LoVo (cell line): ENCODE measurements at places on chromosomes 5 and 9.

DNA sequence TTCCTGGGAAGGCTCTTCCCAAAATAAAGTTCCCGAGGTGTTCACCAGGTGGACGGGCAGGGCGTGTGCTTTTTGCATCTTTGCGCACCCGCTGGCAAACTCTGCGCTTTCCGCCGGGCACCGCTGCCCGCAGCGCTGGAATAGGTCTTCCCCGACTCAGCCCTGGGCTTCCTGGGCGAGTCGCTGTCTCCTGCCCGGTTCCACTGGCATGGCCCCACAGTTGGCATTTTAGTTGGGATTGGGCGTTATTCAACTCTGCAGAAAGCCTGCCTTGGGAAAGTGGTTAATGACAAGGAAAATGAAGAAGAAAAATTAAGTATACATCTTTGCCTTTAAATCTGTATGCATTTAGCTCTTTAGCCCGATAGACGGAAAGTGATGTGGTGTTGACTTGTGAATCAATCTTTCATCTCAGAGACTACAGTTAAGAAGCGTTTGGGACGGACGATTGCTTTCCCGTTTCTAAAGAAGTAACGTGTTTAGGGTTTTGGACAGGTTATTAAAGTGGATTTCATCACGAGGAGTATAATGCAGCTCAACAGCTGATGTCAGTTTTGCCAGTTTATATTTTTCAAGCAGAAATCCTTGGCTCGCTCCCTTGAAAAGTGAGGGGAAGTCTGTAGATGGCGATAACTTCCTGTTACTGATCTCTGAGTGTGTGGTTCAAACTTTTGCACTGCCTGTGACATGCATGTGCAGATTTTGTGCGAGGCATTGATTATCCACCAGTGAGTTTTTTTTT is 946 bp downstream of the ADCY2 start:
- no peak for DNase-seq

DNA sequence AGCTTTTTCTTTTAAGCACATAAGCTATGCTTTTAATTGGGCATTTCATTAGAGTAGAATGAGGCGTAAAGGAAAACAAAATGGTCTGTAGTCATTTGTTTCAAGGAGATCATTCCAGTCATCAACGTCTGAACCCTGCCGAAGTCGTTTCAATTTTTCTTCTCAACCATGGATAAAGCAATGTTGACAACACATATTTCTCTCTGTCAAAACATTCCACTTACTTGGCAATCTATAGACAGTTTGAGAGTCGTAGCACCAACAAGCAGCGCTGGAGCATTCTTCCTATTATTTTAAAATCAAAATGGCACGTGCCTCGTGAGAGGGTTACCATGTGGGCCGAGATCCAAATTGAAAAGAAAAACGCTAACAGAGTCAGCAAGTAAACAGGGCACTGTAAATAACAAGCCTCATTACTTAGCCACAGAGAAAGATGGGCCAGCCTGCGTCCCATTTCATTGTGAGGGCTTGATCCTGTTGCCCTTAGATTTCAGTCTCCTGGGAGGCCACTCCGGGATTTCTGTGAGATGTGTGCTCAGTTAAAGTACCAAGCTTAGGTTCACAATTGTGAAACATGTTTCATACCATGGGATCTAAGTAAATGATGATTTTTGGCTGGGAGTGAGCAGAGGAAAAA is 422.9 kb downstream of the DTWD2 start:
- no peak for DNase-seq

DNA sequence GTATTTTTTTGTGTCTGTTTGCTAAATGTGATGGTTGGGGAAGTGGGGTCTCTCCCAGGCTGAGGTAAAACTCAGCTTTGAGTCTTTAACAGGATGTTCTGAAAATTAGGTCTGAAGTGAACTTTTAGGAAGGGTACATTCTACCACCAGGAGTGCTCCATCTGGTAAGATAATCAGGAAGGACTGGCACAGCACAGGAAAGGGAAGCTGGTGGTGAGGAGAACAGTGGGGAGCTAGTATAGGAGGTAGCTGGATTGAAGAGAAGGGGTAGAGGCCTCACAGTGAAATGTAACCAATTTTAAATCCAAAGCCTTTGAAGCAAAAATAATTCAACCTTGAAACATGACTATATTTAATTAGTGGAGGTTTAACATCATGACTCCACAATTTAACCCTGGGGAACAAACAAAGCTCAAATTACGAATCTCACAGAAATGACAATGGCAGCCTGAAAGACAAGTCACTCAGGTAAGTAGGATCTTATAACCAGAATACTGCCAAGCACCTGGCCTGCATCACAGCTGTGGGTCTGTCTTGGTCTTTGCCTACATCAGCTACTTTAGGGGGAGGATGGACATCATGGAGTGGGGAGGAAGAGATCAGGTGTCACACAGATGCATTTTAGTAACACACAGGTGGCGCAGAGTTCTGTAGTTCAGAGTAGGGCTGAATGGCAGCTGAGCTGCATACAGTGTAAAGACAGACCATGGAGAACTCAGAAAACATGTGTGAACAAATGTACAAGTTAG is 445.3 kb downstream of the DMRT2 start:
- no peak for DNase-seq

DNA sequence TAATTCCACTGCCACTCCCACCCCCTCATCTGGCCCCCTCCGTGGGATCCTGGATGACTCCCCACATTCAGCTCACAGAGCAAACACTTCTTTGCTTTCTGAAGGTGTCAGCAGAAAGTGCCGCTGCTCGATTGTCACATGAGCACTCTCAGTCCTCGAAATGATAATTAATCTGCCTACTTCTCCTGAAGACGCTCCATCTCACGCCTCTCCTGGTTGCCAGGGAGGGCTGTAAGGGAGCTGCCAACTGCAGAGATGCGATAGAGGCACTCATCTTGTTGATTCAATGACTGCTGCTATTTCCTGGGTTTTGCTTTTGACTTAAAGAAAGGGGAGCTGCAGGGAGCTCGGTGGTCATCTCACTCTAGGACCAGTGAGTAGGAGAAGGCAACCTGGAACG is 206.5 kb downstream of the DAB2IP start:
- no peak for DNase-seq

DNA sequence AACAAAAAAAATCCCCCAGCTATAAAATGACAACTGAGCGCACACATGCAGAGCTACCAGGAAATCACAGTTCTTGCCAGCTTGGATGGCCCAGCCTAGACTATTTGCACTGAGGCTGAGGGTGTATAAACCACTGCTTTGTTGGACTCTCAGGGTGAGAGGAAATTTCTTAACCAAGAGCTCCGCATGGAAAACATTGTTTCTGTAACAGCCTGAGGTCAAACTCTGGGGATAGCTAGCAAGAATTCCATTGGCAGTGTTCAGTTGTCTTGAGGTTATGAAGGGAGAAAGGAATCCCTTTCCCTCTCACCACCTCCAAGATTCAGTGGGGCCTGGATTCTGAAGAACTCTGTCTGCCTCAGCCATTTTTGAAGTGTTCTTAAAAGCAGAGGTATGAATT is 360.0 kb downstream of the OSTF1 start:
- no peak for DNase-seq

DNA sequence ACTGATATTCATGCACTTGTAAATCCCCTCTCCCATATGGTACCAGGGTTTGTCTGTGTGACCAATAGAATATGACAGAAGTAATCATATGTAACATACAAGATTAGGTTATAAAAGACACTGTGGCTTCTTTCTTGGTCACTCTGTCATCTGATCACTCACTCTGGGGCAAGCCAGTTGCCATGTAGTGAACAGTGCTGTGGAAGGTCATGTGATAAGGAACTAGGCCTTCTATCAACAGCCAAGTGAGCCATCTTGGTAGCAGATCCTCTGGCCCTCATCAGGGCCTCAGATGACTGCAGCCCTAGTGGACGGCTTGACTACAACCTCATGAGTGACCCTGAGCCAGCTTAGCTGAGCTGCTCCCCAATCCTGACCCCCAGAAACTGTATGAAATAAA is 30.0 kb upstream of the MATR3 start:
- no peak for DNase-seq

GRCh38 chr5:158284242-158284641 is 425.3 kb upstream of the CLINT1 start:
- DNase-seq = no peak

GRCh38 chr5:40790947-40791593 is 7.1 kb downstream of the PRKAA1 start:
- no peak for DNase-seq

GRCh38 chr5:172276214-172276613 is 7.3 kb downstream of the UBTD2 start:
- DNase-seq = no peak

GRCh38 chr5:96017951-96018350 is 56.3 kb upstream of the ELL2 start:
- DNase-seq = no peak

DNA sequence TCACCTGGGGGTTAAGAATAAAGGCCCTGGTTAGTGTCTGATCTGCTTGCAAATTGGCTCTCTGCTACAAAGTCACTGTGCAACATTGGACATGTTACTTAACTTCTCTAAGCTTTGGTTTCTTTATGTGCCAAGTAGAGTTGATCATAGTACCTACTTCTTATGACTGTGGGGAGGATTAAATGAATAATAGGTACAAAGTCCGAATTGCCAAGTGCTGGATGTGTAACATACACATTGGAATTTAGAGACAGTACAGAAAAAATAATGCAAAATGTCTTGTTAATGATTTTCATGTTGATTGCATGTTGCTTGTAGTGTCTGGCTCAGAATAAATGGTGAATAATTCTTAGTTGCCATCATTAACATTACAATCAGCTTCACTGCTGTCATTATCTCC is 2.2 kb downstream of the DOCK8 start:
- peak; percentile 37 for DNase-seq

DNA sequence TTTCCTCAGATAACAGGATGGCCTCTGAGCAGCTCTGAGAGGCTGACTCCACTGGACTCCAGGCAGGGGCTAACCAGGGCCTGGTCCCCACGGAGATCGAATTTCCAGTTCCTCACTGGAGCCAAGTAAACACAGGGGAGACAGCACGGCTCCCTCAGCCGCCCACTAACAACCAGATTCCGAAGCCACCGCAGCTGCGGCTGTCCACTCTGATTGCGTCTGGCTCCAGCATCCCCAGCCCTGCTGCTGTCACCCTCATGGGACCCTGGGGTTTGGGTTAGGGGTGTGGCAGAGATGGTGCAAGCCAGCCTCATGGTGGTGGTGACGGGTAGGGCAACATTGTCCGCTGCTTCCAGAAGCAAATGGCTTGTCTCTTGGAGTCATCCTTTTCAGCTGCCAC is 172.6 kb downstream of the RGS3 start:
- no peak for DNase-seq

DNA sequence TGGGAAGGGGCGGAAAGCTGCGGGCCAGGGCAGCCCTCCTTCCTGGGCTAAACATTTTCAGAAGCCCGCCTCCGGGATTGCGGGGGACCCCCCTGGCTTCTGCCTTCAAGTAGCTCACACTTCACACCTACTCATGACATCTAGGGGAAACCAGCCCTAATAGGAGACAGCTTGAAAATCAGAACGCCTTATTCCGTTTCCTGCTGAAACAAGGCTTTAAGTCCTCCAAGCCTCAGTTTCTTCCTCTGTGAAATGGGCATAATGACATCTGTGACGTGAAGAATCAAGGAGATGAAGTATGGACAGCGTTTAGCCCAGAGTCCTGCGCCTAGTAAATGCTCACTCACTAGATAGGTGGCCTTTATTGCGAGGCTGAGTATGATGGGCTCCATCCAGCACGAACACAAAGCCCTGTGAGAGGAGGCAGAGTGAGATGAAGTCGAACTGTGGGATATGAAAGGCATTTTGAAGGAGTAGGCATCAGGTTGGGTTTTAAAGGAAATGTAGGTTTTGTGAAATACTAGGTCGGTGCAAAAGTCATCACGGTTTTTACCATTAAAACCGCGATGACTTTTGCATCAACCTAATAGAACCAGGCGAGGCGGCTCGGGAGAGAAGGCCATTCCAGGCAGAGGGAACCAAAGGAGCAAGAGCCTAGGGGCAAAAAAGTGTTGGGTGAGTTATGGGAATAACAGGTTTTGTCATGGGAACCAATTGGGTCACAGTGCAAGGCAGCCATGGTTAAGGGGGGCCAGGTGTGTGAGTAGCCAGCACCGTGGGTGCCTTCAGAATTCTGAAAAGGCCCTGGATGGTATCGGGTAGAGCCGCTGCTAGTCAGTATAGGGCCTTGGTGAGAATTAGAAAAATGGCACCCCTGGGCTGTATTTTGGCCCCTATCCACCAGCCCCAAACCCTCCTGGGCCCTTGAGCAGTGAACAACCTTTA is 1.0 kb upstream of the TSC1 start:
- no peak for DNase-seq

- peak; percentile 78 for DNase-seq
Measured at GRCh38 chr9:108049026-108049607, 559.5 kb upstream of the KLF4 start.

- no peak for DNase-seq
Measured at GRCh38 chr5:32023816-32024215, 150.3 kb downstream of the GOLPH3 start.

DNA sequence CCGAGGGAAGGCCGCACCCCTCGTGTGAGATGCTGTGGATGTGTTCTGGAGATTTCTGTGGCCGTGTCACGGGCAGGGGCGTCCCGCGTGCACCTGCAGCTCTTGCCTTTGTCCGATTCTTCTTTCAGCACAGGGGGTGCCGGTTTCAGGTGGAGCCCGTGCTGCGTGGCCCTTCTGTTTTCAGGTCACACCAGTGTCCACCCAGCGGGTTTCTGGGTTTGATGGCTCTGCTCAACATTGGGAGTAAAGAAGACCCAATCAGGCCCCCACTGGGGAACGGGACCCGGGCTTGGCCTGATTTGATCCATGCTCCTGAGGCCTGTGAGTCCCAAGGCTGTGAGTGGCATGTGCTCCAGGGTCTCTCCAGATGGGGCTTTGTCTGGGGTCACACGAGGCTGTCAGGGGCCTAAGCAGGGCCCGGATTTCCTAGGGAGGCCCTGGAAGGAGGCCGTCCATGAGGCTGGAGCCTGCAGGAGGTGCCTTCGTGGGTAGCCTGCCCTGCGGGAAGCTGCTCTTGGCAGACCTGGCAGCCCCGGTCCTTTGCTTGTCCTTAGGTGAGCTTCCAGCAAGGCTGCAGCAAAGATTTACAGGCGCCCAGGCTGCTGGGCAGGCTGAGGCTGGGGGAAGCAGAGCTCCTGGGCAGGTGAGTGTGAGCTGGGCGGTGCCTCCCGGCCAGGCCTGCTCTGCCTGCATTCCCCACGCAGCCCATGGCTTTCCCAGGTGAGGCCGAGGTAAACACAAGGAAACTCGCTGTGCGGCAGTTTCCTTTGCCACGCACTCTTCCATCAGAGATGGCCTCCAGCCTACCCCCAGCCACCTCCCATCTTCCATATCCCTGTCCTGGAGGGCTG is 12.8 kb downstream of the MRPL36 start:
- DNase-seq = no peak

DNA sequence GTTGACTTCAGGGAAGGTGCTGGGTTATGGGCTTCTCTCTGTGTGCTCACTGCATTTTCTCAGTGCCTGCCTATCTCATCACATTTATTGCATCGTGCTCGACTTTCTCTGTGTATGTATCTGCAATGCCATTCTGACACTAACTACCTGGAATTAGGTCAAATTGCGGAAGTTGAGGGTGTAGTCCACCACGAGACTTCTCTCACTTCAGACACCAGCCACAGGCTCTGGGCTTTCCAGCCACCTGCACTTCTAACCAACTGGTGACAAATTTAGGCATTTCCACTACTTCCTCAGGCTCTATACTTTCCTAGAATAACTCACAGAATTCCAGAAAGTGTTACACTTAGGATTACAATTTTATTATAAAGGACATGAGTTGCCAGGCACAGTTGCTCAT is 188.6 kb upstream of the ZNF608 start:
- DNase-seq = no peak
